Activated naive CD8-positive, alpha-beta T cell treated with anti-CD3 and anti-CD28 coated beads, Interleukin-2, amount 10 ng/mL, durations not matched to agents 7 days and 5 days (primary cell): ENCODE measurements at places on chromosomes 12 and 14. TPM values are rescaled to one million over a fixed set of nuclear protein-coding genes. Genes with fewer than 3 reads are reported as not detected.
A peak's percentile ranks its signal among the peaks of the same experiment; 100 is the strongest.

NRIP2 gene
- not detected for total RNA-seq

ZNF891 gene
- 4.0 TPM for total RNA-seq

- DNase-seq, result peak; percentile 54
Observed at GRCh38 chr14:76919431-76920330, 93.5 kb downstream of the LRRC74A start.

DNA sequence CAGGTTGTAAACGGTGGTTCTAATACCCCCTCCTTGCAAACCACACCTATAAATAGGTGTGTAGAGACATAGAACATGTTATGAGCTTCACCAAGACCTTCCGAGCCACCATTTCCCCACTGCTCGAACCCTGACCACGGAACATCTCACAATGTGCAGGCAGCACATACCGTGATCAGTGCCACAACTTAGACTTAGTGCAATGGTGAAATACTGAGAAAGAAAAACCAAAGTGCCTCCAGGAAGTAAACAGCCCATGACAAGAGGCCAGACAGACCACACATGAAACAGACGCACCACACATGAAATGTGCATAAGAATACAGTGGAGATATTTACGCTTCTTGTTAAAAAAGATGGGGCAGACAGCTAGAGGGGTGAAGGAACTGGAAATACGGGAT is 166.9 kb upstream of the CCND2 start:
- peak; percentile 56 for DNase-seq

TEX52 gene
- total RNA-seq, result 0.34 TPM

SIX6 gene
- not detected for total RNA-seq

LTBR gene
- total RNA-seq, result 0.61 TPM

DNA sequence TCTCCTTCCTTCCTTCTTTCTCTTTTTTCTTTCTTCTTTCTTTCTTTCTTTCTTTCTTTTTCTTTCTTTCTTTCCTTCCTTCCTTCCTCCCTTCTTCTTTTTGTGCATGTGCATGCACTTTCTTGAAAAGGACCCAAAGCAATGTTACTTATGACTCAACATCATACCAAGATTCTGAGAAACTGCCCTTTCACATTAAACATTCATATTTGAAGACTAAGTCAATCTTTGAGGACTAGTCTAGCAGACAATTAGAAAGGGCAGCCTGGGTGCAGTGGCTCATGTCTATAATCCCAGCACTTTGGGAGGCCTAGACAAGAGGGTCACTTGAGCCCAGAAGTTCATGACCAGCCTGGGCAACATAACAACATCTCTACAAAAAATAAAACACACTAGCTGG is 212.8 kb upstream of the KITLG start:
- DNase-seq, result no peak

GRCh38 chr14:37591941-37592481 is 3.0 kb downstream of the FOXA1 start:
- peak; percentile 35 for DNase-seq

- DNase-seq, result no peak
Observed at GRCh38 chr14:55070981-55071411, 19.5 kb downstream of the MAPK1IP1L start.

- peak; percentile 61 for DNase-seq
Observed at GRCh38 chr12:120468821-120469449, 613 bp downstream of the SRSF9 start.

PLBD1 gene
- 1.1 TPM for total RNA-seq

DNA sequence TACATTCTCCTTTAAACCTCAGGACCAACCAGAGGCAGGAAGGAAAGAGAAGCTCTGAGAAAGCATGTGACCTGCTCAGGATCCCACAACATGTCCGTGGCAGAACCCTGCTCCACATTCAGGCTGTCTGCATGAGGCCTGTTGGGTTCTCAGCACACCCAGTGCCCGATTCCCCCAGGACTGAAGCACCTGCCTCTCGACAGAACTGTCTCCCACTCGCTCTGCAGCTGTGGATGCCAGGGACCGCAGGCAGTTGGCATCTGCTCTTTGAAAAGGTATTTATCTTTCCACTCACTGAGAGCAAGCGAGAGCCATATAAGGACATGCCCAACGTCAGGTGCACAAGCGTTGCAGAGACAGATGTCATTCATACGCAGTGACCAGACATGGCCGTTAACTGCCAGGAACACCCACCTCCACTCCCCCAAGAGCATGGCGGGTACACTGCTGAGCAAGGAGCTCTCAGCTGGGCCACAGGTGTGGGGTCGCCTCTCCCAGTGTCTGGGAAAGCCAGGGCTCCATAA is 18.9 kb downstream of the PITPNM2 start:
- DNase-seq, result peak; percentile 66

GRCh38 chr12:48143898-48144297 is 13.4 kb downstream of the ASB8 start:
- no peak for DNase-seq

GRCh38 chr14:95774265-95775160 is 60.6 kb upstream of the TCL1A start:
- DNase-seq, result peak; percentile 37

DNA sequence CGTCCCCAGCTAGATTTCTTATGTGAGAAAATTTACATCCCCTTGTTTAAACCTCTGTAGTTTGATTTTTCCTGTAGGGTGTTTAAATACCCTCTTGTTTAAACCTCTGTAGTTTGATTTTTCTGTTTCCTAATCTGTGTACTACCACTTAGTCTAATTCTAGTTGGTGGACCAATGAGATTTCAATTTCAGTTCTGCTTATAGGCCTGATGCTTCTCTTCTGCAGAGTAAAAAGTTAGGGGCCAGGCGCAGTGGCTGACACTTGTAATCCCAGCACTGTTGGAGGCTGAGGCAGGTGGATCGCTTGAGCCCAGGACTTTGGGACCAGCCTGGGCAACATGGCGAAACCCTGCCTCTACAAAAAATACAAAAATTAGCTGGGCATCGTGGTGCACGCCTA is 11.5 kb downstream of the UBC start:
- no peak for DNase-seq

- DNase-seq, result no peak
Observed at GRCh38 chr14:61215222-61216020, 65.7 kb downstream of the TMEM30B start.

DNA sequence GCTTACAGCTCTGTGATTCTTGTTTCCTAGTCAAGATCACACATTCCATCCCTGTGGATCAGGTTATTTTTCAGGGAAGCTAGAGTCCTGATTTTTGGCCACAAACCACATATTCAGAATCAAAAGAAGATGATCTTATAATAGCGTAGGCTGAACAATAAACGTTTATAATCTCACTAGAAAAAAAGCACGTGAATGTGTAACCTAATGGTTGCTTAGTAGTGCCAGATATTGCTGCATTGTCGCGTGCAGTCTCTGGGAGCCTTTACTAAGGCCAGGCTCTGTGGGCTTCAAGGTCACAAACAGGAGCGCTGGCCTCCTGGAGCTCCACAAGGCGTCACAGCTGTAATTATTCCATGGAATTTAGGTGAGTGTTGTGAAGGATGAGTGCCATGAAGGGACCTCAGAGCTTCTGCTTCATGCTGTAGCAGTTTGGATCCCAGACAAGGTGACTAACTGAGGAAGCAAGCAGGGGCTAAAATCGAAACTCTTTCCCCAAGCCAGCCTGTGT is 17.4 kb downstream of the CDKN1B start:
- no peak for DNase-seq

KCNH5 gene
- not detected for total RNA-seq

- DNase-seq, result no peak
Observed at GRCh38 chr12:60194678-60195077, 598.8 kb downstream of the SLC16A7 start.

GRCh38 chr12:119225454-119225853 is 46.7 kb downstream of the HSPB8 start:
- no peak for DNase-seq

- DNase-seq, result peak; percentile 56
Observed at GRCh38 chr12:123076604-123077297, 74.1 kb downstream of the PITPNM2 start.

SETD1B gene
- total RNA-seq, result 46.8 TPM

SEL1L gene
- total RNA-seq, result 56.5 TPM

TMEM19 gene
- 18.5 TPM for total RNA-seq

MANSC1 gene
- total RNA-seq, result not detected

DNA sequence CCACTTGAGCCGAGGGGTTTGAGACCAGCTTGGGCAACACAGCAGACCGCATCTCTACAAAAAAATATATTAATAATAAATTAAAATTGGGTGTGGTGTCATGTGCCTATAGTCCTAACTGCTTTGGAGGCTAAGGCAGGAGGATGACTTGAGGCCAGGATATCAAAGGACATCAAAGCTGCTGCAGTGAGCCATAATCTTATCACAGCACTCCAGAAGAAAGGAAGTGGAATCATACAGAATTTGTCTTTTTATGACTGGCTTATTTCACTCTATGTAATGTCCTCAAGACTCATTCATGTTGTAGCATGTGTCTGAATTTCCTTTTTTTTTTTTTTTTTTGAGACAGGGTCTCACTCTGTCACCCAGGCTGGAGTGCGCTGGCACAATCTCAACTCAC is 43.9 kb upstream of the NUDT4 start:
- DNase-seq, result no peak

- no peak for DNase-seq
Observed at GRCh38 chr14:31127690-31128089, 79.9 kb downstream of the HECTD1 start.
